ENCODE measurements at places on chromosomes 16 and 17. TPM values are rescaled to one million over a fixed set of nuclear protein-coding genes. Genes with fewer than 3 reads are reported as not detected.

GNG13 gene
- not detected for total RNA-seq

NPIPA7 gene
- not detected for total RNA-seq

DNA sequence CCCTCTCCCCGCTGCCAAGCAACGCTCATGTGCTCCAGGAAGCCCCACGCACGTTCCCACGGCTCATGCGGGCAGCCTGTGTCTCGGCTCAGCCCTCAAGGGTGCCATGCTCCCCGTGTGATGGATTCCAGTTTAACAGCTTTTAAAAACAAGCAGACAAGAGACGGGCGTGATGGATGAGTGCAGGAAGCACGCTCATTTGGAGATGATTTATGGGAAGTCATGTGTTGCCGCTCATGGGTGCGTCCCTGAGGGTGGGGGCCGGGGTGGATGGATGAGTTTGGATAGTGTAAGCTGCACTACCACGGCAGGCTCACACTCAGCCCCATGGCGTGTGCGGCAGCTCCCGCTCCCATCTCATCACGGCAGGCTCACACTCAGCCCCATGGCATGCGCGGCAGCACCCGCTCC, 132.8 kb downstream of the RBFOX3 start:
- peaks cover 42% of the 10 kb centered on the region for H3K27me3 ChIP-seq
- H3K4me3 ChIP-seq: no peak overlapping the region
- H3K27ac ChIP-seq: no peak overlapping the region
- no peaks in the 10 kb centered on the region for H3K4me1 ChIP-seq
- no peak for DNase-seq

DNA sequence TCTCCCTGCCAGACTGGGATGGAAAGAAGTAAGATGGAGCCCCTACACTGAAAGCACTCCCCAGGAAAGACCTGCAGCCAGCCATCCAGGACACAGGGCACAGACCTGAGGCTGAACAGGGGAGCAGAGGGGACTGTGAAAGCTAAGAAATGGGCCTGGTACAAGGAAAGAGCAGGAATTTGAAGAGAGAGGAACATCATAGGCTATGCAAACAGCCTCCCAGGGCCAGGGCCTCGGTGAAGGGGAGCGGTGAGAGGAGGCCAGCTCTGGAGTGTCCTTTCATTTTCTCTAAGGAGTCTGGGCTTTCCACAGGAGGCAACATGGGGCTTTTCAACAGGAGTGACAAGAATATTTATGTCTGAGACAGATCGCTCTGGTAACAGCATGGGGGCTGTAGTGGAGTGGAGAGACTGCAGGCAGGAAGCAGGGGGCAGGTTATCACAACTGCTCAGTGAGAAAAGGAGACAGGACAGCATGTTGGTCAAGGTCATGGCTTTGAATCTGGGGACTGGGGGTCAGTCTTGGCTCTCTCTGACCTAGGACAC, 50.1 kb downstream of the TOM1L2 start:
- peaks cover 58% of the 10 kb centered on the region for H3K4me1 ChIP-seq
- H3K36me3 ChIP-seq: no peaks in the 10 kb centered on the region
- no peaks in the 10 kb centered on the region for H3K27me3 ChIP-seq
- peak overlapping the region; percentile 77 for H3K27ac ChIP-seq

DNA sequence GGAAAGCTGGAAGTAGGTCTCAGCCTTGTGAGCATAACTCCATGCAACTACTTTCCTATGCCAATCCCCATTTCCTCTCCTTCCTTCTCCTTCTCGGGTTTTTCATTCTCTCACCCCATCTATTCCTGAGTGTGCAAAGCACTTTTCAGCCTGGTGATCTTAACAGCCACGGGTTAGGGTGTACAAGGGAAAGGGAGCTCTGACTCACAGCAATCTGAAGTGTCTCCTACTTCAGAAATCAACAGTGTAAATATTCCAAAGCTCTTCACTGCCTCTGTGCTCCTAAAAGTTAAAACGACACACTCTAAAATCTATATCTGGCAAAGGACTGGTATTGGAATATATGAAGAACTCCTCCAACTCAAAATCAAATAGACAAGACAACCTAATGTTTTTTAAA, 268.0 kb upstream of the IRX3 start:
- no peaks in the 10 kb centered on the region for H3K4me1 ChIP-seq
- no peak overlapping the region for H3K27ac ChIP-seq
- H3K4me3 ChIP-seq: no peak overlapping the region
- H3K27me3 ChIP-seq: no peaks in the 10 kb centered on the region

Data from gastrocnemius medialis (tissue), 4 donors.